ENCODE measurements at places on chromosomes 11 and 22.

DNA sequence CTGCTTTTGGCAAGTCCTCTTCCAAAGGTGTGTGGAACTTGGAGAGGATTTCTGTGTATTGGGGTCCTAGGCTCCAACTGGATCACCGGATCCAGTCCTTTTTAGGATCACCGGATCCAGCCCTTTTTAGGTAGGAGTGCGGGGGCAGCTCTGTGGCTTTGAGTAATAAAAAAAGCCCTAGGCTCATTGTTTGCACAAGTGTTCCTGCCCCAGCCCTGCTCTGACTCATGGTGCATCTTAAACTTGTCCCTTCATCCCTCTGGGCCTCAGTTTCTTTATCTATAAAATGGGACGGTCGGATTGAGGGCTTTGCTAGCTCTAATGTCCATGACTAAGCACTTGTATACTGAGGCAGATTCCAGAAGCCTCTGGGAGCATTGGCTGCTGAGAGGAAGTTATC is 22.7 kb upstream of the CD44 start:
- DNase-seq = no peak

- no peak for DNase-seq
Measured at GRCh38 chr11:2077061-2077802, 62.0 kb downstream of the IGF2 start.

- no peak for DNase-seq
Measured at GRCh38 chr22:33219648-33220384, 161.6 kb upstream of the SYN3 start.

GRCh38 chr11:85784480-85785265 is 26.3 kb downstream of the SYTL2 start:
- no peak for DNase-seq

DNA sequence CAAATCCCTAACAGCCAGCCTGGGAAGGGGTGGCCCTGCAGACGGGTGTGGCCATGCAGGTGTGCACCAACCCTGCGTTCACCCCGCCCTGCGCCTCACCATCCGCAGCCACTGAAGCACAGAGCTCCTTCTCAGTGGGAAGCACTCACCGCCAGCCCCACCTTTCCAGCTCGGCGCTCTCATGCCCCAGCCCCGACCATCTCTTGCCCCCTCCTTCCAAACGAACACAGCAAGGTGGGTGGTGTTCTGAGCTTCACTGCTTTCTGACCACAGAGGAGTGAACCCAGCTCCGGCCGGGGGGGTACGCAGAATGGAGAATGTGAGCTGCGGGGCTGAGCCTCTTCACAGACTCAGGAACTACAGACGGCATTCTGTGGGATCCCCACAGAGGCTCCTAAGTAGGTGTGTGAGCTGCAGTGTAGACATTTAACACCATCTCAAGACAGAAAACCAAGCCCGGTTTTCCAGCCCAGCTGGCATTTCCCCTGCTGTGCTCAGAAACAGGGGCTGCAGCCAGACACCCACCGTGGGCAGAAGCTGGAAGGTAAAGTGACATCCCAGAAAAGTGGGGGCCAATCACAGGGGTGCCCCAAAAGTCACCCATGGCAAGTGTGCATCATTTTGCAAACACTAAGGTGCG is 88.4 kb upstream of the RTL6 start:
- DNase-seq = no peak

GRCh38 chr11:103904324-103904667 is 132.1 kb upstream of the DDI1 start:
- no peak for DNase-seq

Data from NCI-H1417 treated with DMSO at 0.1 percent for 48 hours (cell line).